ENCODE measurements at places on chromosomes 11 and 22.

GRCh38 chr22:22181341-22181850 is 63.2 kb upstream of the VPREB1 start:
- no peak for DNase-seq

DNA sequence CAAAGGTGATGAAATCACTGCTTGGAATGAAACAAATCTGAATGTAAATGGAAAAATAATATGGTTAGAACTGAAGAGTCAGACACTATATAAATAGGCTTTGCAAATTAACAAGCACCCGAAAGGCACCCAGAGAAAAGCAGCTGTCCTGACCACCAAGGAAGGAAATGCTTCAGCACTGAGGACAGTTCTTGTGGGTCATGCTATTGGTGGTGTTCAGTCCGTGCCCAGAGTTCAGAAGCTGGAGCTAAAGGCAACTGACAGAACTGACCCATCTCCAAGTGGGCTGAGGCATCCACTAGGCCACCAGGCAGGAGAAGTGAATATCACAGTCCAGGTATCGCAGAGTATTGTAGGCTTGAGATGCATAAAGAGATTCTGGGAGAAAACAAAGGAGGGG is 208.9 kb downstream of the OPCML start:
- DNase-seq: no peak

- DNase-seq: peak; percentile 19
Measured at GRCh38 chr11:11842421-11843008, 743 bp downstream of the USP47 start.

- no peak for DNase-seq
Measured at GRCh38 chr11:17186932-17187692, 20.7 kb downstream of the PIK3C2A start.

GRCh38 chr11:14552089-14552488 is 31.9 kb upstream of the PSMA1 start:
- no peak for DNase-seq
